Activated naive CD4-positive, alpha-beta T cell treated with anti-CD3 and anti-CD28 coated beads, Interleukin-2, amount 50 U/mL, for 16 hours (primary cell): ENCODE measurements at places on chromosomes 6 and 20.
A peak's percentile ranks its signal among the peaks of the same experiment; 100 is the strongest.

DNA sequence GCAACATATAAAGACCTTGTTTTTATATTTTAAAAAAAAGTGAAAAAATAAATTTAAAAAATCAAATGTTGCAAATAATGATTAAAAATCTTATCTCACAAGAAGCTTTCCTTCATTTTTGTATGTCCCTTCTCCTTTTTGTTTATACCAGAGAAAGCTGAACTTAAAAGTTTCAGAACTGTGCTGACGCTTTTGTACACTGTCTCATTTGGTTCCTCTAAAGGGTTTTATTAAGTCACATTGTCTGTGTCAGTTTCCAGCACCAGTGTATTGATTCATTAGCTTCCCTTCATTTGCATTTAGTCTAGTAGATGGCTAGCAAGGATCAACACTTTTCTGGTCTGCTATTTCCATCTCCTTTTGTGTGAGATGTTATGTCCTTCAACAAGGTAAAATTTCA is 6.7 kb downstream of the PCED1A start:
- DNase-seq, result no peak

GRCh38 chr20:40970218-40970617 is 58.4 kb upstream of the TOP1 start:
- no peak for DNase-seq

DNA sequence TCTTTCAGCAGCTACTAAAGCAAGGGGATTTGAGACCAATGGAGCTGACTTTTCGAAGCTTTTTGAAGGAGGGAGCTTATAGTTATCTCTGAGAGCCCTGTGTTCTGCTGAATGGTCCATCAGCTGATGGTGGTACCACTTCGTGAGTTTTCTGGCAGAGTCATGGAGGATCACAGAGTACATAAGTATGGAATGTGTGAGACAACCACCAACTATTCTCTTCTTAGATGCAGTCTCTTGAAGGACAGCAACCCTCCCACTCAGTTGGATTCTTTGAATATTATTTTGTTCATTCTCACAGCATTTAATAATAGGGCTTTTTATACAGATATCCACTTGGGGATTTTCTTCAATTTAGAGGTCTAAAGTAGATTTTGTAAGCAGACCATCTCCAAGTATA is 75.3 kb downstream of the ELOVL2 start:
- no peak for DNase-seq

- DNase-seq, result no peak
Observed at GRCh38 chr6:127300411-127300810, 33.7 kb downstream of the RNF146 start.

DNA sequence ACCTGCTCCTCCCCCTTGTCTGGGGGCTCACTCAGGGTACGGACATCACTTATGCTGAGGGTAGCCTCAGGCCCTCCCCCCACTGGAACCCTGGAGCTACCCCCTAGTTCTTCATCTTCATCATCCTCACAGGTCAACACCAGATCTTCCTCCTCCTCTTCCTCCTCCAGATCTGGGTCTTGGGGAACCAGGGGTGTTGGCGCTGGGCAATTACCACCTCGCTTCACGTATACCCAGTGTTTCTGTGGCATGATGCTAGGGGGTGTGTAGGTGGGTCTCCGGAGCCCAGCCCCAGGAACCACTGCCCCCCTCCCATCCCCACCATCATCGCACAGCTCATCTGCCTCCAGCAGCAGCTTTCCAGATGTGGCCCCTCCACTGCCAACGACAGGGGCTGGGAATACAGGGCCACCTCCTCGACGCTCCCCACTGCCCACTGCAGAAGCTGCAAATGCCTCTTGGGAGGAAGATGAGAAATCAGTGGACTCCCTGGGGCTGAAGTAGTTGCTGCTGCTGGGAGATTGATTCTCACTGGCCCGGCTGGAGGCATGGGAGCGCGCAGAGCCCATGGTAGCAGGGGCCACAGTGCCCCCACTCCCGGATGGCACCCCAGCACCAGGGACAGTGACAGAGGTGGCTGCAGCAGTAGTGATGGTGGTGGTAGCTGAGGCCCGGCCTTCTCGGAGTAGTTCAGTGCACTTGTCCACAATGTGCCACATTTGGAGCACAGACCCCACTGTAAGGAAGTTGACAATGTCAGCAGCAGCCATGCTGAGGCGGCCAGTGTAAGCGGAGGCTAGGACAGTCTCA is 1.5 kb downstream of the ZBTB22 start:
- no peak for DNase-seq

DNA sequence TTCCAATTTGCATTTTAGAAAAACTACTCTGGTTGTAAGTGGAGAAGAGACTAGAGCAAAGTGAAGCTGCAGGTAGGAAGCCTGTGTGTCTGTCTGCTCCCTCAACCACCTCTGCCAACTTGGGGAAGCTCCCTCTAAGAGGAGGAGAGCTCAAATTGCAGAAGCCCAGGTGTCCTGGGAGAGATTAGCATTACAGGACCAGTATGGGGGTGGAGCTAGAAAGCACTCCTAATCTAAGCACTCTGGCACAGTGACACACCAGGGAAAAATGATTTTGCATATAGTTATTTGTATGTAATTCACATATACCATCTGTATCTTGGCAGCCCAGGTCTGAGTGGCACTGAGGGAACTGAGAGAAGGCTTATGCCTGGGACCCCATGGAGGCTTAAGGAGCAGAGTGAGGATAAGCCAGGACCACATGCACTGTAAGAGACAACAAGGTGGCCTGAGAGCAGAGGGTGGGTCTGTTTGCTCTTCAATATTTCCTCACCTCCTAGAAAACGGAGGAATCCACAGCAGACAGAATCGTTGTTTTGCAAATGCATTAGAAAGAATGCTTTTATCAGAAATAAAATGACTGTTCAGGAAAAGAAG is 13.6 kb downstream of the GSTA2 start:
- no peak for DNase-seq

GRCh38 chr20:17024513-17025119 is 202.2 kb upstream of the PCSK2 start:
- DNase-seq, result no peak

GRCh38 chr6:21984561-21984960 is 312.3 kb downstream of the PRL start:
- no peak for DNase-seq

DNA sequence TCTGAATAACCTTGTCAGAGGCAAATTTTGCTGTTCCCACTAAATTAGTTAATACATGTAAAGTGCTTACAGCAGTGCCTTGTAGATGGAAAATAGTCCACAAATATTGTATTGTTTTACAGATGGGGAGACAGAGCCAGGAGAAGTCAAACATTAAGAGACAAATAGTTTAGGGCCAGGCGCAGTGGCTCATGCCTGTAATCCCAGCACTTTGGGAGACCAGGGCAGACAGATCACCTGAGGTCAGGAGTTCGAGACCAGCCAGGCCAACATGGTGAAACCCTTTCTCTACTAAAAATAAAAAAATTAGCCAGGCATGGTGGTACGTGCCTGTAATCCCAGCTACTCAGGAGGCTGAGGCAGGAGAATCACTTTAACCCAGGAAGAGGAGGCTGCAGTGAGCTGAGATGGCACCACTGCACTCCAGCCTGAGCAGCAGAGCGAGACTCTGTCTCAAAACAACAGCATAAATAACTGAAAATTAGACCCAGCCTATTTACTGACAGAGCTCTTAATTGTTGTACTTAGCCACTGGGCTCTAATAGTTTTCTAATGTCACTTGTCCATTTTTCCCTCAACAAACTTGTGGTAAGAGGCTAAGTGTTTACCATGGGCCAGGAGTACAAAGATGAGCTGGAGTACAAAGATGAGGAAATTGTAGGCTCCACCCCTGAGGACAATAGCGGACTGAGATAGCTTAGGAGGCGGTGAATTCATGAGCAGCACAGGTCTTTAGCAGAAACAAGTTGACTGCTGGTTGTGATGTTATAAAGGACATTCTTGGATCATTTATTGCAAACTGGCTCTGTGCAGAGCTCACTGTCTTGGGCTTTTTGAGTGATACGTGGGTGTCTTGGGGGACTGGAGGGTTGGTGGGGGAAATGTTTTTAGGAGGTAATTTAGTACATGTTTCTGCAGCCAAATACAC is 6.4 kb downstream of the ZSWIM3 start:
- DNase-seq, result no peak

DNA sequence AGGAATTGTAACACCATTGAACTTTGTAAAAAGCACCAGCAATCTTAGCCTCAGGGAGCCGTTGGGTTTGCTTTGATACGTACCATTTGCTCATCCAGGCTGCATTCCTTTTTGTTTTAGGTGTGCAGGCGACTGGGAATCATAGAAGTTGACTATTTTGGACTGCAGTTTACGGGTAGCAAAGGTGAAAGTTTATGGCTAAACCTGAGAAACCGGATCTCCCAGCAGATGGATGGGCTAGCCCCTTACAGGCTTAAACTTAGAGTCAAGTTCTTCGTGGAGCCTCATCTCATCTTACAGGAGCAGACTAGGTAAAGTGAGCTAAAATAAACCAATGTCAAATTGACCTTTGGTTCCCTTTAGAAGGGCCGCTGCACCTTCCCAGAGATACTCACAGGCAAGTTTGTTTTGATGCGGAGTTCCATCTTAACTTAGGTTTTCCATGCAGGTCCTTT is 1.6 kb downstream of the MYLIP start:
- DNase-seq, result no peak

DNA sequence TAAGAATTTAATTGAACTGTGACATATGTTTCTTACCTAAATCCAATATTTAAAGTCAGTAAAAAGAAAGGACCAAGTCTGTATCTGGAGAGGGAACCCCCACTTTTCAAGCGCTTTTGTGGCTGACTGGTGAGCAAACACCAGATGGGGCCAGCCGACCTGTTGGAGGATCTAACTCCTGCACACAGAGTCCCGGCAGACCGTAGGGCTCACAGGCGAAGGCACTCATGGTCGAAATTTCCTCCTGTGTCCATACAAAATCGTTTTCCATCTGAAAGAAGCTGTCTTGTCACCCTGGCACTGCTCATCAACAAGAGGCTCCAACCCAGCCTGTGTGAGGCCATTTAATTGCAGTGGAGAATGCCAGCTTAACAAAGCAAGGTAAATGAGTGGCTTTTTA is 94.0 kb downstream of the SCML4 start:
- peak; percentile 60 for DNase-seq

DNA sequence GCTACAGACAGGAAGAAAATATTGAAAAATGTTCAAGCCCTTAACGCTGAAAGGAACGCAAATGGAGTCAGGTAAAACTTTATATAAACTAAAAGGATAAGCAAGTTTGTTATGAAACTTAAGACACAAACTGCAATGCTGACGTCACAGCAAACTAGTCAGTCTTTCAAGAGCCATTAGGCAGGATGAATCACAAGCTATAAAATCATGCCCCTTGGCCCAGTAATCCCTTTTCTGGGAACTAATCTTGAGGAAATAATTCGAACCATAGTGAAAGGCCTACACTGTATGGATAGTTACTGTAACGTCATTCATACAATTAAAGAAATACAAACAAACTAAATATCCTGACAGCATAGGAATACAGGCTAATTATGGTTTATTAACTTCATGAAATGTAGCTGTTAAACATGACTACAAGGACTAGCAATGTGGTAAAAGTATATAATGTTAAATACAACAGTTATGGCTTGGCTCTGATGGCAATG is 42.7 kb upstream of the HINT3 start:
- no peak for DNase-seq

GRCh38 chr6:143928853-143929252 is 64.6 kb downstream of the ZC2HC1B start:
- DNase-seq, result no peak

GRCh38 chr20:47466704-47467459 is 34.8 kb upstream of the NCOA3 start:
- DNase-seq, result no peak

DNA sequence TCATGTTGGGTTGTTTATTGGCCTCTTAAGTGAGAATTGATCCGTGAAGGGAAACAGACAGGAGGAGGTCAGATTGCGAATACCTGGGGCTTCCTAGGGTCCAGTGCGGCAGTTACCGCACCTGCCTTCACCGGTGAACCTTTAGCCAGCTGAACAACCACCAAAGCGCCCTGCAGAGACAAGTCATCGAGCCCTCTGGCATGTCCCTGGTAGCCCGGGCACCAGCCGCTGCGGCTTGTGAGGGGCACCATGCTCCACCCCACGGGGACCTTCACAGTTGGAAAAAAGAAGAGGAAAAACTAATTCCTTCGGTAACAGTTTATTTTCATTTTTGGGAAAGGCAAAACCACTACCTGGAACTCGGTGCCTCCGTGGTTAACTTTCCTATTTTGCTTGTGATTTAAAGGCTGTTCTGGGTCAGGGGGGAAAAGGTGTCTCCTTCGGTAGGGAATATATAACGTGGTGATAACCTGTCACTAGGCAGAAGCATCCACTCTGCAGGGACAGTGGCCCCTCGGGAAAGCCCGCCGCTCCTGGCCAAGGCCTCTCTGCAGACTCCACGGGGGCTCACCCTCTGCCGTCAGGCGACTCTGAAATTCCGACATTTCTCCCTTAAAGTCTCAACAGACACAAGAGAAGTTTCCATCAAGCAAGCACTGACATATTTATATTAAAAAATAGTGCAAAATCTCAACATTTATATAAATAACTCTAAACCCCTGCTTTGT is 30.7 kb upstream of the ZBP1 start:
- DNase-seq, result no peak

DNA sequence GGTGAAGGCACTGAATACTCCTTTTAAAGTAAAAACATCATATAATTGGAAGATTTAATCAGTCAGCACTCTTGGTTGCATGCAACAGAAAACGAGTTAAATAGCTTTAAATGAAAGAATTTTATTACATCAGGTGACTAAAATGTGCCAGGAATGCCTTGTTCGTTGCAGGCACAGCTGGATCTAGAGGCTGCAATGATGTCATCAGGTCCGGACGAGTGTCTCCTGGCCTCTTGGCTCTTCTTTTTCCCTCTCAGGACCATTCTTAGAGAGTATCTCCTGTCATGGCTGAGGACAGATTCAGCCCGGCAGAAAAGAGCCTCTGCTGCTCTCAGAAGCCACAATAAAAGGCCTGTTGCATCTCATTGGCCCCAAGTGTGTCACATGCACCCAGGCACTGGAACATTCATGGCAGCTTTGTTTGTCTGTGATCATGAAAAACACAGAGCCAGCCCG is 510.7 kb upstream of the SULF2 start:
- DNase-seq, result no peak

DNA sequence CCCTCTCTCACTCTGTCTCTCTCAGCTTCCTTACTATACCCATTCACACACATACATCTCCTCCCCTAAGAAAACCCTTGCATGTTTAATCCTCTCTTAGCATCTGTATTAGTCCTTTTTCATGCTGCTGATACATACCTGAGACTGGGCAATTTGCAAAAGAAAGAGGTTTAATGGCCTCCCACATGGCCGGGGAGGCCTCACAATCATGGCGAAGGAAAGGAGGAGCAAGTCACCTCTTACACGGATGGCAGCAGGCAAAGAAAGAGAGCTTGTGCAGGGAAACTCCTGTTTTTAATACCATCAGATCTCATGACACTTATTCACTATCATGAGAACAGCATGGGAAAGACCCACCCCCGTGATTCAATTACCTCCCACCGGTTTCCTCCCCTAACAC is 398.5 kb upstream of the SASH1 start:
- DNase-seq, result no peak
